NAMALWA (cell line): ENCODE measurements at places on chromosomes 3 and 15.

DNA sequence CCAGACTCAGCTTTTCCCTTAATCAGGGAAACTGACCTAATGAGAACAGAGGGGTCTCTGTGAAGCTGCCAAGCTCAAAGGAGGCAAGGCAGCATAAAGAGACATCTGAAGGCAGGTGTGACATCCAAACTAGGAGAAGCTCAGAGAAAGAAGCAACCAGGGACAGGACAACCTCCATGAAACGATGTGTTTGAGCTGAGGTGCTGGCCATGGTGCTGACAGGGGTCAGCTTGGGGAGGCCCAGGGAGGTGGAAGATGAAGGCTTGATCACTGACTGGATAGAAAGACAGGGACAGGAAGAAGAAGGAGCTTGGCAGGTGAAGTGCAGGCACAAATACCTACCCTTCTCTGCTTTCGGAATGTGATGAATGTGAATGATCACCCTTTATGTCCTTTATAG is 179.5 kb upstream of the NSMCE3 start:
- peak; percentile 5 for DNase-seq

DNA sequence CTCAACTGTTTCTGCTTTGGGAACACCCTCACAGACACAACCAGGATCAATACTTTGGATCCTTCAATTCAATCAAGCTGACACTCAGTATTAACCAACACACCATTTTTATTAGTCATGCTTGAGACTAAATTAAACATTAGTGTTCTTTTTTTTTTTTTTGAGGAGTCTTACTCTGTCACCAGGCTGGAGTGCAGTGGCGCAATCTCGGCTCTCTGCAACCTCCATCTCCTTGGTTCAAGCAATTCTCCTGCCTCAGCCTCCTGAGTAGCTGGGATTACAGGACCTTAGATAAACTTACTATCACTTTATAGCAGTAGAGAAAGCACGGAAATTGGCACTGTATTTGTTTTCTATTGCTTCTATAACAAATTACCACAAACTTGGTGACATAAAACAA is 2.0 kb upstream of the RAB11A start:
- DNase-seq, result no peak

GRCh38 chr3:27978440-27978839 is 256.3 kb upstream of the EOMES start:
- no peak for DNase-seq

- DNase-seq, result no peak
These were observed 446.6 kb upstream of the BCHE start for GRCh38 chr3:166283840-166284239.

DNA sequence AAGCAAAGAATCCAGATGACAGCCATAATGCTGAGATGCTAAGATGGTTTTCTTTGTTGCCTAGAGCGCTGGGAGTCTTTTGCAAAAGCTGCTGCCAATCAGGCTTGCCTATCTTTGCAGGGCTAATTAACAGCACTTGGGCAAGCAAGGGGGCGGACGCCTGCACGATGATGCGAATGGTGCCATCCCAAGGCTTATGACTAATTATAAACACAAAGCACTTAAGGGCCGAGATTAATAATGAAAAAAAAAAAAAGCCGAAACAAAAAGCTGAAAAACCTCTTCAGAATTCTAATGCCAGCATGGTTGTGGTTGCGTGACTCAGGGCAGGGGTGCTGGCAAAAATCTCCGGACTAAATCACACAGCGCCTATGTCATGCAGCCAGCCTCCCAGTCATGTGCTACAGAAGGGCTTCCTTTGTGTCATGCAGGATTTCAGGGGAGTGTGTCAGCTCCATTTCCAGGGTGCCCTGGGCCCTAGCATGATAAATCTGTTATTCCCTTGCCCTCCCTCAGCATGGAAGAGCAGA is 185.0 kb upstream of the ANKRD28 start:
- no peak for DNase-seq

DNA sequence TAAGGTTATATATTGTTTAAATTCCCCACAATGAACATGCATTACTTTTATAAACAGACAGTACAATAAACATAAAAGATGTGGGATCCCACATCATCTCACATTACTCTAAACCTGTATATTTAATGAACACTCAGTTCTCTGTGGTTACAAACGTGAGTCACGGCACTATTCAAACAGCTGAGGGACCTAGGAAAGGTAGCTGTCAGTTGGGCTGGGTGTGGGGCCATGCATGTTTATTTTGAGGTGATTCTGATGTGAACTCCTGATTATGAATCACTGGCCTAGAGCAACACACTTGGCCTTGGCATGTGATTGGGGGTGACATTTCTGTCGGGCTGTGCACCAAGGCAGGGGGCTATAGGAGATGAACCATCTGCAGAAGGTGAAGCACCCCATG is 147.6 kb upstream of the HACD2 start:
- DNase-seq, result no peak

DNA sequence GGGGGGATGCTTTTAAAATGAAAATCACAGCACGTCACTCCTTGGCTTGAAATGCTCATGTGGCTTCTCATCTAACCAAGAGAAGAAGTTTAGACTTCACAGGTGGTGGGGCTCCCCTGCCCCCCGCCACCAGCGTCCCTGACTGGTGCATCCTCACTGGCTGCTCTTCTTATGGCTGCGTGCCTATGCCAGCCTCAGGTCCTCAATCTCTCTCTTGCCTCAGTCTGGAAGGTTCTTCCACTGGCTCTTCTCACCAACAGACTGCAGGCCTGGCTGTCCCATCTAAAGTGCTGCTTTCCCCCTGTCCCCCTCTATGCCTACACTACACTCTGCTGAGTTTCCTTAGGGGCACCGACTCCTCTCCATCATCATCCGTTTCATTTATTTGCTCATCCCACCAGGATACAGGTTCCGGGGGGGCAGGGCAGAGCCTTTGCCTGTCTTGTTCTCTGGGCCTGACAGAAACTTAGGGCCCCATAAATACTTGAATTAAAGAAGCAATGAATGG is 20.6 kb downstream of the ABTB1 start:
- DNase-seq, result no peak

- peak; percentile 3 for DNase-seq
These were observed 36.2 kb downstream of the CDCP1 start for GRCh38 chr3:45109771-45110508.

DNA sequence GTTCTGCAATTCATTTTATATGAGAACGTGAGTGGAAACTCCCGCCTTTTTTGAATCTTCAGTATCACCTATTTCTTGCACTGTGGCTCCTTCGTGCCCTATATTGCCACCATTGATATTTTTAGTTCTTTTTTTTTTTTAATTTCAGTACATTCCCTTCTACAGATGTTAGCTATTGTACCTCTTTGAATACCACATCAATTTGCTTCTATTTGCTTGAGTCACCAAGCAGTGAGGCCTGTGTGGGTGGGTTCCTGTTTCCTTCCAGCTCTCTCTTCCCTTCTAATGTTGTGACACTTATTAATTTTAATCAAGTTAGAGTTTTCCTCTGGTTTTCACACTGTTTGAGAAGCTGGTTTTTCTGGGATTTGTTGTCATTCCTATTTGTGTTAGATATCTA is 8.7 kb downstream of the HACD2 start:
- DNase-seq, result no peak

- DNase-seq, result no peak
These were observed 43.5 kb upstream of the RSL24D1 start for GRCh38 chr15:55240125-55240760.

- DNase-seq, result no peak
These were observed 47.0 kb upstream of the HERC1 start for GRCh38 chr15:63880744-63881143.

DNA sequence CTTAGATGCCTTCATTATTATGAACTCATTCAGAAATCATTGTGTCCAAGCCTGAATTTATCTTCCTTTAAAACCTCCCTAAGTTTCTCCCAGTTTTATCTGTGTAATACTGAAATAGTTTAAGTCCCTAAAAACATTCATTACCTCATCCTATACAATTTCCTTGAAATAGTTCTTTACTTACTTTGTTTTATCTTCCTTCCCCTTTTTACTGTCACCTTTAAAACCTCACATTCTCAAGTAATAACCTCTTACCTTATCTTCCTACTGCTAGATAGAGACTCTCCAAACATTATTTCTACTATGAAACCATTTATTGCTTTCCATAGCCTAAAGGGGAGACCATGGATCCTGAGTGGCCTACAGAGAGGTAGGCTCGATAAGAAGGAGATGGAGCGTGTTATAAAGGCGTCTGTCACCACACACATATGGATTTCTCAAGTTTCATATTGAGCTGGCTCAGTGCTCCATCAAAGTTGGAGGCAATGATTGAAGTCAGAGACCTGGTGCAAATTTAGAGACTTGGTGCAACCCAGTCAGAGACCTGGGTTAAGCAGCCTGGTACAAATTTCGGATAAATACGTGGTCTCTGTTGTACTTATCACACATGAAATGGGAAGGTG is 140.4 kb downstream of the NFKBIZ start:
- DNase-seq, result no peak

DNA sequence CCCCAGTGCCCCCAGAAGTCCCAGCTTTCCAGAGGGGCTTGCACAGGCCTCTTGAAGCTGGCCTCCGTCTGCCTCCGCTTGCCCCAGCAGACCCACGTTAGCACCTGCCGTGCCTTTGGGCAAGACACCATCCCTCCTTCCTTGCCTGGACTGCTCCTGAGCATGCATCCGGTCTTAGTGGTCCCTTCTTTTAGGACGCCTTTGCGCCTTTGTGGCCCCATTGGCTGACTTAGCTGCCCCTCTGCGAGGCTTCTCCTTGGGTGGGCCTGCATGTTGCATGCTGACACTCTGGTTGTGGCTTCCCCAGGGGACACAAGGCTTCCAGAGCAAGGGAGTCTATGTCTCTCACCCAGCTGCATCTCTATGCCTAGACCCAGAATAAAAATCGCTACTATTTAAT is 56.6 kb downstream of the RHCG start:
- no peak for DNase-seq

GRCh38 chr3:107899990-107900651 is 190.7 kb downstream of the CD47 start:
- no peak for DNase-seq

DNA sequence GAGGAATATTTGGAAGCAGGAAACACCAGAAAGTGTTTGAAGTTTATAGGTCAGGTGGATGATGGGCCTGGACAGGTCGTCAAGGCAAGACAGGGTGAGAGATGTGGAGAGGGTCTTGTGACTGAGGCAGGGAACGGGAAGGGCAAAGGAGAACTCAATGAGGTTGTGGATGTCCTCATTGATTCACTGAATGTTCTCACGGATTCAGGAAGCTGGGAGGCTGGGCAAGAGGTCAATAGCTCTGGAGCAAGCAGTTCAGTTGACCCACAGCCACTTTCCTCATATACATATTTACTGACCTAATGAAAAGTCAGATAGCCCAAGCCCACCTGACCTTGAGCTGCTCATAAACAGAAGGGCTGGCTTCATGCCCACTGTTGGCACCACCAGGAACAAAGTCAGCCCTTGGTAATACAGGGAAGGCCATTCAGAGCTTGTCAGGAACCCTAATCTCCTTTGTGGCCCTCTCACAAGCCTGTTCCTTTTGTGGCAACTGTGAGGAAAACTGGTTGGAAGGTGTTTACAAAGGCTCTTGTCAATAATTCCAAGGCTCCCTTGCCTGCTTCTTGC is 31.6 kb downstream of the ARRDC4 start:
- DNase-seq, result no peak

GRCh38 chr3:127684871-127685707 is 12.3 kb downstream of the ABTB1 start:
- no peak for DNase-seq

DNA sequence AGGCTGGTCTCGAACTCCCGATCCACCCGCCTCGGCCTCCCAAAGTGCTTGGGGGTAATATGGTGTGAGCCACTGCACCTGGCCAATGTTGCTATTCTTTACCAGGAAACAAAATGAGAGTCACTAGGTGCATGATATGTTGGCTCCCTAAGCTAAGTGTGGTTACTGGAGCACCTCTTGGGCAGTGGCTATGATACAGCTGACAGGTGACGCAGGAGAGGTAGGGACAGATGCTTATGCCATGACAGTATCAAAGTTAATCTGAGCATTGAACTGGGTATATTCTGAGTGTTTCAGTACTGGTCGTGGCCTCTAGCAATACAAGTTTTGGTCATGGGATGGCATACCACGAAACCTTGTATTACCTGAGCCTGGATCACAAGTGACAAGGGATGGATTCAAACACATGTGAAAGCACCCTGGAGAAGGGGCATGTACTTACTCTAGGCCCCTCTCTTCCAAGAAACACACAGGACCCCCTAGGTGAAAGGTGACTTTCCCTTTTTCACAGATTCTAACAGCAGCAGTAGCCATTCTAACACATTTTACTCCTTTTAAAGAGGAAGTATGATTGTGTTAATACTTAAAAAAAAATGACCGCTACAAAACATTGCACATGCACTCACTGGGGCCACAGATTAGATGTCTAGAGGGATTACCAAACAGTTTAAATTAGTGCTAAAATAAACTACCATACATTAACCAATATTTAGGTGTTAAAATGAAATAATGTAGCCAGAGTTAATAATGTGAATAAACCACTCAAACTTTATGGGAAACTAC is 467.3 kb downstream of the SHQ1 start:
- DNase-seq, result no peak

DNA sequence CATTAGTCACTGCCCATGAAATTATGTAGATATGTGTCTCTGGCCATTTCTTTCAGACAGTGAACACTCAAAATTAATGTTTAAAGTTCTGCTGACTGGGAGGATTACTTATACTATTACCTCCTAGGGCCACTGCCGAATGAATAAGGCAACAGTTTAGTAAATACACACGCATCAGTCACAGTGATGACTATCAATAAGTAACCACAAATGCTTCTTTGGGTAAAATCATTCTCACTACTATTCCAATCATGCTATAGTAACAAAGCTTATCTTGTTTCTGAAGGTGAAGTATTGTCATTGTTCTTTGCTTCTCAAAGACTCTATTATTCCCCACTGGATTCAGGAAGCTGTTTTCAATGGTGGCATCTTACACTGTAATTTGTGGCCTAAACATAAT is 478.8 kb downstream of the EPHA3 start:
- no peak for DNase-seq

GRCh38 chr3:55688154-55688553 is 201.0 kb upstream of the WNT5A start:
- DNase-seq, result no peak

GRCh38 chr15:88185584-88185983 is 71.0 kb downstream of the NTRK3 start:
- DNase-seq, result no peak

DNA sequence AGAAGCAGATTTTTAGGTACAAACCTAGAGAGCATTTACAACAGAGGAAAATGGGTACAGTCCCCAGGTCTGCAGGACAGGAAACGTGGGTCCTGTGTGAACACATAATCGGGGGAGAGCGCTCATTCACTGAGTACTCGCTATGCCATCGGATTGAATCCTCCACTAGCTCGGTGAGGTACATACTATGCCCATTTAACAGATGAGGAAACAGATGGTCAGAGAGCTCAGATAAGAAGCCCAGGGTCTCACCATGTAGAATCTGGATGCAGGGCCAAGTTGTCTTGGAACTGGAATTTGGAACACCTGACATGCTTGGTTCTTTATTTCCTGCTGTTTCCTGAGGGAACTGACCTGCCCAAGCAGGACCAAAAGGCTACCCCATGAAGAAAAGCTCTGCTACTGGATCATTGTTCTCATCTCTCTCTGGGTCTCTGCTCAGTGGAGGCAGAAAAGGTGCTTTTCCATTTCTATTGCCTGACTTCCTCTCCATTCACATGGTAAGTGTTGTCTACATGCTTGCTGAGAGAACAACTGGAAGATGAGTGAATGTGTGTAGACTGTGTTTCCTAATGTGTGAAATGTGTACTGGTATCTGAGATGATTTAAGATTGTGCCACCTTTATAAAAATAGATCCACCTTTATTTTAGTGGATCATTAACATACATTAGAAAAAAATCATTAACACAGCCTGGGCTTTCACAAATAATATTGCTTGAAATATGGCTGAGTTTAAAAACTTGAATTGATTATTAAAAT is 89.1 kb downstream of the TGFBR2 start:
- no peak for DNase-seq

- DNase-seq, result no peak
These were observed 382.5 kb downstream of the NLGN1 start for GRCh38 chr3:173780067-173780466.
